Foreskin fibroblast (primary cell): ENCODE measurements at places on chromosomes 7 and 10.

GRCh38 chr7:116538138-116538537 is 13.3 kb downstream of the CAV1 start:
- DNase-seq: no peak

DNA sequence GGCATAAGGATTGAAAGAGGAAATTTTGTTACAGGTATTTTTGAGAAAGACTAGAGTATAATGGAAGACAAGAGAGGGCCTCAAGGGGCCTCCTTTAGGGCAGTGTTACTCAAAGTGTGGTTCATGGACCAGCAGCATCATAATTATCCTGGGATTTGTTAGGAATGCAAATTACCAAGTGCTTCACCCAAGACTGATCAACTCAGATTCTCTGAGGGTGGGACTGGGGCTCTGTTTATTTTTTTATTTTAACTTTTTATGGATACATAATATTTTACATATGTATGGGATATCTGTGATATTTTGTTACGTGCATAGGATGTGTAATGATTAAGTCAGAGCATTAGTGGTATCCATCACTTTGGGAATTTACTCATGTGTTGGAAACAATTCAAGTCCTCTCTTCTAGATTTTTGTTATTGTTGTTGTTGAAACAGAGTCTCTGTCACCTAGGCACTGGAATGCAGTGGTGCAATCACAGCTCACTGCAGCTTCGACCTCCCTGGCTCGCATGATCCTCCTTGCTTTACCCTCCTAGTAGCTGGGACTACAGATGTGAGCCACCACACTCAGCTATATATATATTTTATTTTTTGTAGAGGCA is 2.2 kb upstream of the KCTD7 start:
- peak; percentile 79 for DNase-seq

DNA sequence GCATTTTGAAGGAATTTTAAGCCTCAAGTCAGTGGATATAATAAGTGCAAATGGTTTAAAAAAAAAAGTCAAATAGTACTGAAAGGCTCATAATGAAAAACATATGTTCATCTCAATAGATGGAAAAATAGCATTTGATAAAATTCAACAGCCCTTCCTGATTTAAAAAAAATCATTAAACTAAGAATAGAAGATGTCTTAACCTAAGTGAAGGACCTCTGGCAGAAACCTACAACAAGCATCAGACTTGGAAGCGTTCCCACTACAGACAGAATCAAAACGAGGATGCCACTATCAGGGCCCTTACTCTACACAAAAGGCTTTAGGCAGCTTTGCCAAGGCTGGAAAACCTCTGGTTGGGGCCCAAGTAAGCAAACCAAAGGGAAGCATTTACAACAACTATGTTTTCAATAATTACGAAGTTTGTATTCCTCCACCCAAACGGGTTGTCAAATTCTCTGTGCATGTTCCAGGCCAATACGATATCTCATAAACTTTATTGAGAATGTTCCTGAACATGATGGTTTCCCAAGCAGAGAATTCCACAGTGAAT is 45.1 kb downstream of the CYTH3 start:
- DNase-seq: peak; percentile 53

DNA sequence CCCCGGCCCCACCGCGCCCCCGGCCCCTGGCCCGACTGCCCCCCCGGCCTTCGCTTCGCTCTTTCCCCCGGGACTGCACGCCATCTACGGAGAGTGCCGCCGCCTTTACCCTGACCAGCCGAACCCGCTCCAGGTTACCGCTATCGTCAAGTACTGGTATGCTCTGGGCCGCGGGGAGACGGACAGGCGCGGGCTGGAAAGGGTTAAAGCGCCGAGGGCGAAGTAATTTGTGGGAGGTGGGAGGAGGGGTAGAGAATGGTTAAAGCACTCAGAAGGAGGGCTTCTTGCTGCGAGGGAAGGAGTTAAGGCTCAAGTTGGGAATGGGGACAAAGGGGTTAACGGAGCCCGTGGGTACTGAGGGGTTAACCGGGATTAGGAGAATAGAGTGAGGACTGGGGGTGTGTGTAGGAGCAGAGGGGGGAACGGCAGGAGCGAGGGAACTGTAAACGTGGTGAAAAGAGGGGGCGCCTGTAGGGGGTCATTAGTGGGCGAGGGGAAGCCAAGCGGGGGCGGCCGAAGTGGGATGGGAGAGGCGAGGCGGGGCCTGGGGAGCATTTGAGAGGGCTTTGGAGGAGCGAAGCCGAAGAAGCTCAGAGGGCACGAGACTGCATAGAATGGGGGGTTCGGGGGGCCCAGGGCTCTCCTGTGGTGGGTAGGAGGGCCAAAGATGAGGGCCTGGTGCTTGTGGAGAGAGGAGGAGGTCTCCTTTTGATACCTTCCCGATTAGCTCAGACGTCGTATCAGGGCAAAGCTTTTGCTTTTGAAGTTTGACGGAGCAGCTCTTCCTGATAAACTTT is 605 bp downstream of the SUFU start:
- peak; percentile 13 for DNase-seq

GRCh38 chr7:118845791-118846190 is 621.3 kb downstream of the ANKRD7 start:
- DNase-seq: no peak

DNA sequence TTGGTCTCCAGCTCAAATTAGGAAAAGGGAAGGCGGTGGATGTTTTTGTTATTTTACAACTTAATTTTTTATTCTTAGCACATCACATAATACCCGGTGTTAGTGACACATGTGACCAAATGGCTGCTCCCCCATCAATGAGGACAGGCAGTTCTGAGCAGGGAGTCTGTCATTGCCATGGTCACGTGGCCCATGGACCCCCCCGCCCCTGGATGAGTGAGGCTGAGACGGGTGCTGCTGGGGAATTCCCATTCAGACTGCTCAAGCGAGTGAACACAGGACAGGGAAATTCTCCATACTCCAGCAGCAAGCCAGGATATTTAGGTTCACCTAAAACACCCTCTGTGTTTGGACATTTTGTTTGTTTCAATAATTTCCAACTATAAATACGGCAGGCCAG is 34.7 kb upstream of the SLC35B4 start:
- DNase-seq: no peak

GRCh38 chr10:13347500-13348156 is 465 bp downstream of the SEPHS1 start:
- peak; percentile 91 for DNase-seq
